Sciatic nerve (tissue), 2 donors: ENCODE measurements at places on chromosomes 3 and 15. TPM values are rescaled to one million over a fixed set of nuclear protein-coding genes. Genes with fewer than 3 reads are reported as not detected.
A peak's percentile ranks its signal among the peaks of the same experiment; 100 is the strongest.

SEMA7A gene
- 30.9 TPM for total RNA-seq

CSTA gene
- 6.3 TPM for total RNA-seq

HIGD2B gene
- total RNA-seq: not detected

TGM5 gene
- not detected for total RNA-seq

DNA sequence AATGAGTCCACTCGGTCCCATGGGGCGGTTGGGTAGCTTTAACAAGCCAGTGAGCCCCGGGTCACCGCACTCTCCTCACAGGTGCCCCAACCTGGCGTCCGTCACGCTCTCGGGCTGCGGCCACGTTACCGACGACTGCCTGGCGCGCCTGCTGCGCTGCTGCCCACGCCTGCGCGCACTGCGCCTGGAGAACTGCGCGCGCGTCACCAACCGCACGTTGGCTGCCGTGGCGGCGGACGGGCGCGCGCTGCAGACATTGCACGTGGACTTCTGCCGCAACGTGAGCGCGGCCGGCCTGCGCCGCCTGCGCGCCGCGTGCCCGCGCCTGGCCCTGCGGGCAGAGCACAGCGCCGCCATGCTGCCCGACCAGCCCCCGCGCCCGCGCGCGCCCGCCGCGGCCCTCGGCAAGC is 3.4 kb downstream of the FBXL22 start:
- DNase-seq: peak; percentile 91

GRCh38 chr3:9149566-9149965 is 99.9 kb downstream of the SRGAP3 start:
- no peak for DNase-seq

DNA sequence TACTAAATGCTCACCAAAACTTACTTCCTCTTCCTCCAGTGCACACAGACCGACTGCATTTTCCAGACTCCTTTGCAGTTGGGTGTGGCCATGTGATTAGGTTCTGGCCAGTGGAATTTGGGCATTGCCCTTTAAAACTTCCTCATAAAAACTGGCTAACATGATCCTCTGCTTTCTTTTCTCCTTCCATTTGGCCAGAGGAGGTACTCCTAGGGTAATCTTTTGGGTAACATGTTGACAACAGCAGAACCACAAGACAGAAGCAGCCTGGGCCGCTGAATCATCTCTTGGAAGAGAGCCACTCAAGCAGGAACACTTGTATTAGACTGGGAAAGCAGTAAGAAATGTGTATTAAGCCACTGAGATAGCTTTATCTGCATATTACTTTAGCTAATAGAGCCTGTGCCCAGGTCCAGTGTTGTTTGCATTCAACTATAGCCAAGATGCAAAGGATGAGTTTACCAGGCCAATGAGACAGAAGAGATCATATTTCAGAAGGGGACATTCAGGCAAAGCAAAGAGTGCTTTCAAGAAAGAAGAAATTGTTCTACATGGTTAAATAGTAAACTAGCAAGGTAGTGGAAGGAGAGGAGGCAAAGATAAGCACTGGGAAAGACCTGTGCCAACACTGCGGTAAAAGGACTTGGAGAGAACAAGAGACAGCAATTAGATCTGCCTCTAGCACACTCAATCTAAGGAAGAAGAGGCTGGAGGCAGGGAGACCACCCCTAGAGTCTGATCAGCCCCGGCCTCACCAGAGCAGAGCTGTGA is 79.8 kb downstream of the PLCH1 start:
- peak; percentile 74 for DNase-seq

- DNase-seq: peak; percentile 53
Observed at GRCh38 chr15:70049701-70050301, 47.9 kb downstream of the TLE3 start.

DNA sequence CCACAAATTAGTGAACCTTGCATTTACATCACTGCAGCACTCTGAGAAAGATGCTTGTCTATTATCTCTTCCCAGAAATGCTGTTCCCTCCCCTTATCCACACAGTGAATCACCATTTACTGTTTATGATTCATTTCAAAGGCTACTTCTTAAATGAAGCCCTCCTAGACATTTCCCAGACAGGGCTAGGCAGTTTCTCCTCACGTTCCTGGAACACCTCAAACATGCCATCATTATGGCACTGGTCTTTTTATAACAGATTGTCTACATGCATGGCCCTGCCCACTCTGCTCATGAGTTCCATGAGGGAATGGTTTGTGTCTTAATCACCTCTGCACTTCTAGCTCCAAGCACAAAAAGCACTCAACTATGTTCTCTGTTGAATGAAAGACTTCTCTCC is 32.2 kb upstream of the TM2D3 start:
- DNase-seq: no peak

DNA sequence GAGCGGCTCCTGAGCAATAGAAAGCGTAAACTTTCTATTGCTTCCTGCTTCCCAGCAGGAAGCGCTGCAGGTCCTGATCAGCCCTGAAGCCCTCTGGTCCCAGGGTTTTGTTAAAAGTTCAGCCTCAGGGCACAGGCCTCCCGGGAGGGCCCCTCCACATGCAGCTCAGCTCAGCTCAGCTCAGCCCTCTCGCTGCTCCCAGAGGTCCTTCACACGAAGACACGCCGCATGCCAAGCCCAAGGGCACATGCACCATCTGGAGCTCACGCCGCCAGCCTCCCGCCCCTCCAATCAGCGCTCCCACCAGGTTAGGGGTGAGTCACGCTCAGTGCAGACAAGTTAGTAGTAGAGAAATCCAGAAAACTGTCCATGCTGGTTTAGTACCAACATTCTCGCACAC is 12.7 kb downstream of the TKT start:
- no peak for DNase-seq

GRCh38 chr15:25620466-25620865 is 181.6 kb upstream of the UBE3A start:
- DNase-seq: no peak

GRCh38 chr15:41031232-41032078 is 78.2 kb downstream of the CHAC1 start:
- no peak for DNase-seq

DNA sequence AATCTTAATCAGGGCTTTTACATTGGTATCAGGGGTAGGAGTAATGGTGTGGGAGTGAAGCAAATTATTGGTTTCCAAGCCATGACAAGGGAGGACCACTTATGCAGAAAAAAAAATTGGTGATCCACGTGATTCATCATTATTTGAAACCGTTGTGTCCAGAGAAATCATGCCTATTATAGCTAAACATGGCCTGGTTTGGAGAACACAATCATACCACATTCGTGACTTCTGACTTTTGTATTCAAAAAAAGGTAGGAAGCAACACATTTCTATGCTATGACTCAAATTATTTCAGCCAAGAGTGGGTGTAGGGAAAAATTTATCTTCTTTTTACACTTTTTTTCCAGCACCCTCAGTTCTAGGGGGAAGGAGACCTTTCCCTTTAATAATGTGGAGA is 924.3 kb upstream of the GBE1 start:
- DNase-seq: no peak

DNA sequence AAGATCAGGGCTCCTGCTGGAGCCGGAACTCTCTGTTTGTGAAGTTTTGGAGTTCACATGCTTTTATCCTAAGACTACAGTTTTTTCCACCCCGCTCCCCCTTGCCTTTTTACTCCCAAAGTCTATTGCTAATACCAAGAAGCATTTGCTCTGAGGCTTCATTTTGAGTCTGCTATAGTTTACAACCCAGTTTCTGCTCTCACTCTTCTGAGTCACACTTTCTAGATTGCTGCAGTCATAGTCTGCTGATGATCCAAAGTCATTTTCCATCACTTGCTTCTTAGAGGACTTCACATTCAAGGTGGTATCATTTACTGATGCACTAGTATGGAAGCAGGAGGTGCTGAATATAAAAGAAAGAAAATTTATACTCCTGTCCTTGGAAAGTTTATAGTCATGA is 937.4 kb downstream of the IGSF11 start:
- DNase-seq: no peak

SKOR1 gene
- total RNA-seq: 1.3 TPM

DNA sequence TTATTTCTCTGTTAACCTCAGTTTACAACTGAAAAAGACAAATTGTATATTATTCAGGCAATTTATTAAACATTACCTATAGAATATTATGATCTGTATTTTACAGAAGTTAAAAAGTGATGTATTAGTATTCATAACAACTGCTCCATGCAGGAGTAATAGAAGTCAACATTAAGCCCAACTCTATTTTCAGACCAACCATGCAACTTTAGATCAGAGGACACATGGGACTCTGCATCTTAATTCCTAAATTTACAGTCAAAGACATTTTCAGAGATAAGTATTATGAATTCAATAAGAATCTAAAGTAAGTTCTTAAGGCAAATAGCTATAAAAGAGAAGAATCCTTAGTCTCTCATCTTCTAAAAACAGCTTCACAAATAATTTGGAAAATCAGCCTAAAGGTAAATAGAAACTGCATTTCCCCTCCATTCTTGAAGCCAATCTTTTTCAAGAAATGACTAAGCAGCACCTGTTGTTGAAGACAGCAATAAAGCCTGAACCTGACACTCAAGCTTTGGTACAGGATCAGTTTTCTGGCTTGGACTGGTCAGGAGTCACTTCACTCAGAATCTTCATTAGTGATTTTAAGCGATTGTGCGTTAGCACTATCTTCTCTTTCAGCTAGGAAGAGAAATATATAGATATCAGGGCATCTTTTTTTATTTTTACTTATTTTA is 23.0 kb downstream of the OIP5 start:
- DNase-seq: no peak

- no peak for DNase-seq
Observed at GRCh38 chr3:25633919-25634318, 30.8 kb downstream of the TOP2B start.

DNA sequence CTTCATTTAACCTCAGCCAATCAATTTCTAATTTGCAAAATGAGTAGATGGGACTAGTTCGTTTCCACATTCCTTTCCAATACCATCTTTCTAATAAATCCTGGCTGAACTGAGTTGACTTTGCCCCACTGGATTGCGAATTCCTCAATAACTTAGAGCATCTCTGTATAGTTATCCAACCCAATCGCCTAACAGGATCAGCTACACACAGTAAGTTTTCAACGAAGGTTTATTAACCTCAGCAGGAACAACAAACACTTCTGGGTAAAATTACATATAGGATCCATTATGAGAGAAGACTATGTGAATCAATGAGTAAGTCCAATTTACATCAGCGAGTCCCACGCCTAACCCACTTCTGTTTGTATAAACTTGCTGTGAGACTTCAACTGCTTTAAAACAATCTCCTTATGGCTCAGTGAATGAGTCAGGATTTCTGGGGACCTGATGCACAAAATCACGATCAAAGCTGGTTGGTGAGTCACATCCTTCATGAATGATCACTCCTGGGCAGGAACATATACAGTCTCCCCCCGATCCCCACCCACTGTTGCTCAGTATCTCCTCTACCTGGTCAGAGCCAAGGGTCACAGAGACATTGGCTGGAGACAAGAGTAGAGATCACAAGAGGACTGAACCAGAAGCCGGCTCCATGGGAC is 142.8 kb downstream of the EDEM1 start:
- DNase-seq: no peak

- DNase-seq: no peak
Observed at GRCh38 chr3:115068799-115069198, 78.3 kb downstream of the ZBTB20 start.

GRCh38 chr15:69805248-69805953 is 292.3 kb downstream of the TLE3 start:
- no peak for DNase-seq

FAM81A gene
- total RNA-seq: 18.2 TPM

DNA sequence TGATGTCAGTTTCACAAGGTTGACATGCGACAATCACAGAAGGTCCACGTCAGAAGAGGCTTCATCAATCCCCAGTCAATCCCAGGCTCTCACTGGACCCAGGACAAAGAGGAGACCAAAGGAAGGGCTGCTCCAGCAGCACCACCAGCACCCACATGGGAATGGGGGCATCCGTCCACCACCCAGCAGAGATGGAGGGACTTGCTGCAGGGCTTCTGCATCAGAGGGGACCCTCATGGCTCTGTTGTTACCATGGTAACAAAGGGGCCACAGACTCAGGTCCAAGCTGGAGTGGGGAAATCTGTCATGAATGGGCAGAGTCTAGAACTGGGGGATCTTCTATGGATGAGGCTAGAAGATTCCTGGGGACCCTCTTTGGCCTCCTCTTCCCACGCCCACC is 13.1 kb downstream of the PLA2G4F start:
- no peak for DNase-seq

DNA sequence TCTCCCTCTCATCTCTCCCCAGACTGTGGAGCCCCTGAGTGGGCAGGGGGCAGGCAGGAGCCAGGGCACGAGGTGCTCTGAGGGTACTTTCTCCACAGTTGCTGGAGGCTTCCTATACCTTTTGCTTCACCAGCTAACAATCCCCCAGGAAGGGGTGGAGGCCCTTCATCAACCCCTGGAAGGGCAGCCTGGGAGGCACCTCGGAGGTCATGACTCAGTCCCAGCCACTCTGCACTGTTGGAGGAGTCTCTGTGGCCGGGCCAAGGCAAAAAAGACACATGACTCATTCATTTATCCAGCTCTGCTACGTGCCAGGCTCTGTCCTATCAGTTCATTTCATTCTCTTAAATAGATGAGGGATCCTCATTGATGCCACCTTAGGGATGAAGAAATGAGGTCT is 15.6 kb upstream of the KY start:
- no peak for DNase-seq

DNA sequence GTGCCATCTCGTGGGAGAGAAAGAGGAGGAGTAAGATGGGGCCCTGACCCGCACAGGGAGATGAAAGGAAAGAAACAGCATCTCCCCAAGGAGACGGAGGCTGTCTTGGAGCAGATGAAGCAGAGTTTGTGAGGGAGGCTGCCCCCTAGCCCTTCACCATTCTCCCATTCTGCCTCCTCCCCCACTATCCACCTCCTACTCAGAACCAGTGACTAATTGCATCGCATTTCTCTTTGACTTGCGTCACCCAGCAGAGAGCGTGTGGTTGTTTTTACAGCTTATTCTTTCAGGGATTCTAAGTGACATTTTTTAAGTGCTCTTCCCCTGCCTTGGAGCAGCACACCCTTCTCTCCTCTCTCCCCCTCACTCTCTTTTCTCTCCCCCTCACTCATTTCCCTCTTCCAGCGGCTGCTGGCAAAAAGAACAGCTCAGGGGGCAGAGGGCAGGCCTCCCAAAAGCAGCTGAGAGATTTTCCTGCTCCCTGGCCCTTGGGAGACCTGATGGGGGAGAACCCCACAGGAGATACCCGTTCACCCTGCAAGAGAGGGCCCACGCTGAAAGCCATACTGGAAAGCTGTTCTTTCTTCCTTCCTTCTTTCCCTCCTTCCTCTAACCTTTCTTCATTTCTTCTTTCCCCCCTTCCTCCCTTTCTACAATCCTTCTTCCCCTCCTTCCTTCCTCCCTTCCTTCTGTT is 91.8 kb downstream of the MRPL46 start:
- DNase-seq: no peak

- no peak for DNase-seq
Observed at GRCh38 chr15:77810130-77810571, 177.4 kb upstream of the LINGO1 start.

ATP10A gene
- total RNA-seq: 5.7 TPM
